ENCODE measurements at places on chromosomes 4 and X.

DNA sequence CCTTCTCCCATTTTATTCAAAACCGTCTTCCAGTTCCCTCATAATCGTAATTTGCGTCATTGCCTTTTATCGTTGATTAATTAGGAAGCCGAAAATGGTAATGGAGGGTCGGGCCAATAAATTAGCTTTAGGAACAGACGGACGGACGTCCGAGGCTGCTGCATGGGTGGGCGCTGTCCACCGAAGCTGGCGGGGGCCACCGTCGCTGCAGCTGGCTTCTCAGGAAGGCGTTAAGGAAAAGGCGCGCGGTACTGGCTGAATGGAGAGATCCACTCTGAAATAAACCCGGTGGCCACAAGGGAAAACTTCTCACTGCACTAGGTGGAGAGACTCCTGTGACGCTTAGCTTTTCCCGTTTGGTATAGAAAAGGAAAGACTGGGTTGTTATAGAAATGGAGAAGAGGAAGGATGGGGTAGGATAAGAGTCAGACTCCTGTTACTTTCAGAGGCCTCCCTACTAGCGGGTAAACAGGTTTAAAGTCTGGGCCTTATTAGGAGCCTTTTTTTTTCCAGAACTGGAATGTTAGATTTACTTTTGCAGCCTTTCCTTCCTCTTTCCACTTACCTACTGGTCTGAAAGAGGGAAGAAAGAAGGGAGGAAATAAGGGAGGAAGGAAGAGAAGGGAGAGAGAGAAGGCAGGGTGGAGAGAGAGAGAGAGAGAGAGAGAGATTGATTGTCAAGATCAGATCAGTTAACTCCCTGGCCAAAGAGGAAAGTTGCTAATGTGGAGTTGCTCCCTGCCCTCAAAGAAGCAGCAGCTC, 11.3 kb upstream of the PRDM8 start:
- DNase-seq = no peak

DNA sequence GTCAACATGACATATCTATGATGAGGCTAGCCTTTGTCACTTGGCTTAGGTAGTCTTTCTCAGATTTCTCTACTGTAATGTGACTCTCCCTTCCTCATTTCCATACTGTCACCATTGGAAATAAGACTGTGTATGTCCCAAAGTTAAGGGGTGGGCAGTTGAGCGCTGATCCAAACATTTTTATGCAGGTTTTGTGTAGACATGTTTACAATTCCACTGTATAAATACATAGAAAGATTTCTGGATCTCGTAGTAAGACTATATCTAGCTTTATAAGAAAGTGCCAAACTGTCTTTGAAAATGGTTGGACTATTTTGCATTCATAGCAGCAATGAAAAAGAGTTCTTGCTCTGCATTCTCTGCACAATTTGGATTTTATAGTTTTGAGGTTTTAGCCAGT, 227.2 kb downstream of the GPM6A start:
- DNase-seq = no peak

DNA sequence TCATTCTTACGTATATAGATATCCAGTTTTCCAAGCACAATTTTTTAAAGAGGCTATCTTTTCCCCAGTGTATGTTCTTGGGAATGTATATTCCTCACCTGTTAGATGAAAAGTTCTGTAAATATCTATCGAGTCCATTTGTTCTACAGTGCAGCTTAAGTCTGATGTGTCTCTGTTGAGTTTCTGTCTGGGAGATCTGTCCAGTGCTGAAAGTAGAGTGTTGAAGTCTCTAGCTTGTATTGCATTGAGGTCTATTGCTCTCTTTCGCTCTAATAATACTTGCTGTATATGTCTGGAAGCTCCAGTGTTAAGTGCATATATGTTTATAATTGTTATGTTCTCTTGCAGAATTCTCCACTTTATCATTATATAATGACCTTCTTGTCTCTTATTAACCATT, 373.1 kb downstream of the PPARGC1A start:
- no peak for DNase-seq

- peak; percentile 6 for DNase-seq
Observed at GRCh38 chrX:12894074-12895030, 12.1 kb upstream of the TLR8 start.

- DNase-seq = no peak
Observed at GRCh38 chr4:28772066-28772465, 1911.4 kb downstream of the STIM2 start.

DNA sequence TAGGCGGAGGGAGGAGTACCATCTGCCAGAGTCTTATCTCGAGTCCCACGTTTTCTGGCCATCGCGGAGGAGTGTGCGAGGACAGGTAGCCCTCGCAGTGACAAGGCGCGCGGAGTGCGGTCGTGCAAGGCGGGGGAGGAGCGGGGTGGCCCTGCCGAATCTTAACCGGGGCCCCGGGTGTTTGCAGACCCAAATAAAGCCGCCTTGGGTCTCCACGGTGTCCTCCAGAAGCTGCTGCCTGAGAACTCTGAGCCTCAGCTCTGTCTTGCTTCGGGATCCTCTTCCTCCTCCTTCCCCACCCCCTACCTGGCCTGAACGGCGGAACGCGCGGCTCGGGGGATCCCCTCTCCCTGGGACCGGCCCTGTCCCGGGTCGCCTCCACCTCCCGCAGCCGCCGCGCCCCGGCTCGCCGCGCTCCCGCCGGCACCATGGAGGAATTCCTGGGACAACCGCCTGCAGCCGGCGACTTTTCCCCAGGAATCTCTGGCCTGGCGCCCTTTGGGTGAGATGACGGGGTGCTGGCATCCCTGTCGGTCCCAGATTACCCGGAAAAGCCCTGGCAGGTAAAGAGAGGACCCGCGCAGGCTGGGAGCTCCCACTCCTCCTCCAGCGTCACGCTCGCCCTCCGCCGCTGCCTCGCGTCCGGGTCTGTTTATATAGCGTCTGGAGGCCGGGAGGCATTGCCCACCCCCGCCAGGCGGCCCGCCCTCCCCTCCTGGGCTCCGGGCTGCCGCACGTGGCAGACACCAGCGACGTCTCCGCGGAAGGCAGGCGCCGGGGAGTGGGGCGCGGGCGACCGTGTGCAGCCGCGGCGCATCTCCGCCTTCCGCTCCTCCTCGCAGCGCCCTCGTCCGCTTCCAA, at the start of gene GALNTL6:
GALNTL6 (plus strand) TSS at position 740 of the 861 bp plus-strand sequence.
- no peak for DNase-seq

- no peak for DNase-seq
Observed at GRCh38 chr4:187480146-187481145, 515.1 kb upstream of the ZFP42 start.

- no peak for DNase-seq
Observed at GRCh38 chr4:142226014-142226413, 589.6 kb downstream of the IL15 start.

GRCh38 chr4:168654104-168654847, 157.4 kb downstream of the PALLD start:
- no peak for DNase-seq

- DNase-seq = no peak
Observed at GRCh38 chr4:22478426-22478825, 37.4 kb downstream of the ADGRA3 start.

GRCh38 chrX:130654409-130654950, 248.5 kb downstream of the ENOX2 start:
- no peak for DNase-seq

GRCh38 chr4:82201805-82202641, 171.8 kb downstream of the HNRNPD start:
- no peak for DNase-seq

DNA sequence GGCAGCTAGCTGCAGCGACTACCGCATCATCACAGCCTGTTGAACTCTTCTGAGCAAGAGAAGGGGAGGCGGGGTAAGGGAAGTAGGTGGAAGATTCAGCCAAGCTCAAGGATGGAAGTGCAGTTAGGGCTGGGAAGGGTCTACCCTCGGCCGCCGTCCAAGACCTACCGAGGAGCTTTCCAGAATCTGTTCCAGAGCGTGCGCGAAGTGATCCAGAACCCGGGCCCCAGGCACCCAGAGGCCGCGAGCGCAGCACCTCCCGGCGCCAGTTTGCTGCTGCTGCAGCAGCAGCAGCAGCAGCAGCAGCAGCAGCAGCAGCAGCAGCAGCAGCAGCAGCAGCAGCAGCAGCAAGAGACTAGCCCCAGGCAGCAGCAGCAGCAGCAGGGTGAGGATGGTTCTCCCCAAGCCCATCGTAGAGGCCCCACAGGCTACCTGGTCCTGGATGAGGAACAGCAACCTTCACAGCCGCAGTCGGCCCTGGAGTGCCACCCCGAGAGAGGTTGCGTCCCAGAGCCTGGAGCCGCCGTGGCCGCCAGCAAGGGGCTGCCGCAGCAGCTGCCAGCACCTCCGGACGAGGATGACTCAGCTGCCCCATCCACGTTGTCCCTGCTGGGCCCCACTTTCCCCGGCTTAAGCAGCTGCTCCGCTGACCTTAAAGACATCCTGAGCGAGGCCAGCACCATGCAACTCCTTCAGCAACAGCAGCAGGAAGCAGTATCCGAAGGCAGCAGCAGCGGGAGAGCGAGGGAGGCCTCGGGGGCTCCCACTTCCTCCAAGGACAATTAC, 1.4 kb downstream of the AR start:
- DNase-seq = no peak

- DNase-seq = no peak
Observed at GRCh38 chrX:48086082-48086481, 14.6 kb upstream of the ZNF630 start.

GRCh38 chr4:5933116-5933515, 40.2 kb upstream of the CRMP1 start:
- DNase-seq = no peak

GRCh38 chr4:174449944-174450785, 72.1 kb downstream of the HPGD start:
- DNase-seq = no peak

- DNase-seq = no peak
Observed at GRCh38 chrX:25427873-25428555, 412.2 kb upstream of the ARX start.

GRCh38 chr4:121819216-121819965, 4.3 kb downstream of the CCNA2 start:
- DNase-seq = no peak

DNA sequence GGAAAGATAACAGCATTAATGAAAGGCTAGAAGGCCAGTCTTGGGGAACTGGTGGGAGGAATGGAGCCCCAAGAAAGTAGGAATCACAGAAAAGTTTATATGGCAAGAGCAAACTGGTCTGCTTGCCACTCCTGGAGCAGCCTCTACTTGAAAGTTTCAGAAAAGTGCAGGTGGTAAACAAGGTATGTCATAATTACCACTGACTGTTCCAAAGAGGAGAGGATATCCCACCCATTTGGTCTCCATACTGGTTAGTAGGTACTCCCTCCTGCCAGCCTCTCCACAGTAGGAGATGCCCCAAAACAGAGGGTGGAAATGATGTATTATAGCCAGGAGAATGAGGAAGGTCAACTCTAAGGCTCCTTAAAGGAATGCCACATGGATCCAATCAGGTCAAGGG, 145.1 kb downstream of the INPP4B start:
- DNase-seq = no peak

- no peak for DNase-seq
Observed at GRCh38 chr4:114180481-114180880, 201.0 kb upstream of the ARSJ start.

DNA sequence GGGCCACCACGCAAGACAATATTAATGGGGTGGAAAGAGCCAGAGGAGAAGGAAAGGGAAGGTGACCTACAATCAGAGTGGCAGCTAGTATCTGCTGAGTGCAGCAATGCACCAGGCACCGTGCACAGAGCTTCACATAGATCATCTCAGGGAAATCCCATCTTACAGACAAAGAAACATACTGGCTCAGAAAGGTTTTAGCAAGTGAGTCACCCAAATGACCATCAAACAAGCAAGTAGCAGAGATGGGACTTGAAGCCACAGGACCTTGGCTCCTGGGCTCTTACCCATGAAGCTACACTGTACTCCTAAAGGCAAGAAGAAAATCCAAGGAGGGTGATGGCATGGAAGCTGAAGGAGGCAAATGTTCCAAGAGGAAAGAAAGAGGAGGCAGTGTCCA, 6.8 kb downstream of the ANXA5 start:
- no peak for DNase-seq

DNA sequence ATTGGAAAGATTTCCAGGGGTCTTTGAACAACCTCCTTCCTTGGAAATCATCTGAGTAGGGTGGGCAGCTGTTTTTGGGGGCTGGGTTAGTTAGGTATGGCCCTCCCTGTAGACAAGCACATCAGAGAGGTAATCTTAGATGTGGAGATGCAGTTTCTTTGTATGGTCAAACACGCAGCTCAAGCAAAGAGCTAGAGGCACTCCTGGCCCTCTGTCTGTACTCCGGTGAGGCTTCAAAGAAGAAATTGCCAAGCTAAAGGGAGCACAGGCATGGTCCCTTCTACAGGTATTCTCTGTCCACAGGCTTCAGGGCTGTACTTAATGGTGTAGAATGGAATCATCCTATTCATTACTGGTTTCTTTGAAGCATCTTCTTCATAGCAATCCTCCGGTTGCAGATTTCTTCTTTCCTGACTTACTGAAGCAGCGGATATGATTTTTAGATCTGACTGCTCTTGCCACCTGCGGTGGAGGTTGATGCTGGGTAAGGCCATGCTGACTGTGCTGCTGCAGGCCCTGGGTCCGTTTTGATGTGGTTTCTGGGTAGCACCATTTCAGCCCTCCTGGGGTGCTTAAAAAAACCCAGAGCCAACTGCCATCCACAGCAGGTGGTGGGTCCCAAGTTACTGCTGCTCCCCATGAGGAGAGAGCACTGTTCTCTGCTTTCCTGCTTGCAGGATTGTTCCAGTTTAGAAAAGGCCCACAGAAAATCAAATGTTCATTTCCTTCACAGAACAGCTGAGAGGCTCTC, 318.9 kb upstream of the GATB start:
- DNase-seq = no peak

- no peak for DNase-seq
Observed at GRCh38 chrX:123222920-123223319, 38.8 kb downstream of the GRIA3 start.

DNA sequence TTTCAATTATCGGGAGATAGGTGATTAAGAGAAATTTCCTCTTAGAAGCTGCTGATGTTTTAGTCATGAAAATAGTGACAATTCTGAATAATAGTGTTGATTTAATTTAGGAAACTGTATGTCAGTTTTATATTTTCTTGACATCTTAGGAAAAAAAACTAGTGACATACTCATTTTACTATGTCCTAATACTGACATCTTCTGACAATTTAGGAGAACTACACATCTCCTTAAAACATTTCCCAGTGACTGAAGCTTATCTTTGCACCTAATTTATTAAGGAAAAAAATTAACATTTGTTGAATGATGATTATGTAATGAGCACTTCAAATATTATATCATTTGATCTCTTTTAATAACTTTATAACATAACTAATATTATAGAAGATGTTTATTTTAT, 42.0 kb upstream of the RBMXL3 start:
- no peak for DNase-seq

GRCh38 chr4:8095956-8096689, 62.5 kb downstream of the ABLIM2 start:
- DNase-seq = no peak
